ENCODE measurements at places on chromosomes 6 and 20. TPM values are rescaled to one million over a fixed set of nuclear protein-coding genes. Genes with fewer than 3 reads are reported as not detected.

DNA sequence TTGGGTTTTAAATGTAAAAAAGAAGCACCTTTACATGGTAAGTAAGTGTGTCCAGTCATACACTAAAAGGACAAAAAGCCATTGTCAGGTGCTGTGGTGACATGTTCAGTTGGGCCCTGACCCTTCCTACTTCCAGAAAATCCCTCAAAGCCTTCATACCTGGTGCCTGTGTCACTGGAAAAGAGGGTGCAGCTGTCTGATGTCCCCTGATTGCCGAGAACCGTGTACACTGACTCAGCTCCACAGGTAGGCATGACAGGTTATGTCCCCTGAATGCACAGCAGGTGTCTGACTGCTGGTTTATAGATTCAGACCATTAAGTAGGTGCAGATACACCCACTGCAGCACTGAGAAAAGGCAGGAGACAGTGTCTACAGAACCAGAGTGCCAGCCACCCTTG, 99.1 kb downstream of the FOXC1 start:
- no peaks in the 10 kb centered on the region for H3K36me3 ChIP-seq
- H3K4me1 ChIP-seq: peaks cover 6% of the 10 kb centered on the region

- no peaks in the 10 kb centered on the region for H3K36me3 ChIP-seq
- no peak for DNase-seq
- H3K4me1 ChIP-seq: peaks cover 12% of the 10 kb centered on the region
- no peak overlapping the region for H3K4me3 ChIP-seq
Measured at GRCh38 chr6:5333658-5334057, 72.3 kb downstream of the FARS2 start.

DNA sequence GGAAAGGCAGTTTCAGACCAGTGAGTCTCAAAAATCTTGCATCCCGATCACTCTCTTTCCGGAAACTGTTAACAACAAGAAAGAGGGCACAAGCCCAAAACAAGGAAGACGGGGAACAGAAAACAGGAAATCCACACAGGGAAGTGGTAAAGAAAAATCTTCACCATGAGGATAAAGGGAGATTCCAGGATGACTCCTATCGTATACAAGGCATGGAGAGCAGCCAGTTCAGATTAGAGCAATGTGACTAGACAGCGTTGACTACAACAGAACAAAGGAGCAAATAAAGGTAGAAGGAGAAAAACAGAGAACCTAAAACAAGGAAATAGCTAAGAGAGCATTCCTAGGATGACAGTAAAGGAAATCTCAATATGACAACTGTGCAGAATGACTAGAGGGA, 26.5 kb downstream of the VNN1 start:
- H3K4me1 ChIP-seq: no peaks in the 10 kb centered on the region
- DNase-seq: no peak
- no peaks in the 10 kb centered on the region for H3K36me3 ChIP-seq
- no peak overlapping the region for H3K27ac ChIP-seq

DNA sequence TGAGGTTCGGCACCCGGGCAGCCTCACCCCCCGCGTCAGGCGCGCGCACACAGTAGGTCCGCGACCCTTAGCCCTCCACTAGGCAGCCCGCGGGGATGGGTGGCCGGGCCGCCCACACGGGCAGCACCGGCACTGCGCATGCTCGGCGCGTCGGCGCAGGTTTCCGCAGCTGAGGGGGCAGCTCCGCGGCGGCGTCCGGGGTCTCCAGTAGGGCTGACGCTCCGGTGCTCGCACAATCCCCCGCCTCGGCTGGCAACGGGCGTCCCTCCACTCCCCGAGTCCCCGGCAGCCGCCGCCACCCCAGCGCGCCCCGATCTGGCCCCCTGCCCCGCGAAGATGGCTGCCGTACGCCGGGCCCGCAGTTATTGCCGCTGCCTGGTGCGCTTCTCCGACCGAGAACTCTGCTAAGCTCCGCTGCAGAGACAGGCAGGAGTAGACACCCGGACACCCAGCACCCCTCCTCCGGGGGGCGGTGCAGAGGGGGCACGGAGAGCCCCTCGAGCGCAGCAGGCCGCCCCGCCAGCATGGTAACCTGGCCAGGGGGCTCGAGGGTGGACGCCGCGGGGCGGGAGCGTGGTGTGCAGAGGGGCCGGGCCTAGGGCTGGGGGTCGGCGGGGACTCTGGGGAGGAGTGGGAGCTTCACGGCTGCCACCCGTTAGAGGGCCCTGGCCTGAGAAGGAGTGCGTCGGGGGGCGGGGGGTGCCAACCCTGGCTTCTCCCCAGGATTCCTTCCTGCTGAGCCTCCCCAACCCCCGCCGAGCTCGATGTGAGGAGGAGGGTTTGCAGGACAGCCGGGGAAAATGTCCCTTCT, at the start of gene FBXO9:
FBXO9 (plus strand) TSS at position 139 of the 811 bp plus-strand sequence; CDS start at position 525, 386 bp downstream.
- H3K36me3 ChIP-seq: no peaks in the 10 kb centered on the region
- H3K27ac ChIP-seq: peak within 1 kb of the TSS; percentile 95
- H3K4me3 ChIP-seq: peak within 1 kb of the TSS; percentile 90
- peaks cover 40% of the 10 kb centered on the region for H3K4me1 ChIP-seq

The TPD52L1 gene
- 85.0 TPM for total RNA-seq

DNA sequence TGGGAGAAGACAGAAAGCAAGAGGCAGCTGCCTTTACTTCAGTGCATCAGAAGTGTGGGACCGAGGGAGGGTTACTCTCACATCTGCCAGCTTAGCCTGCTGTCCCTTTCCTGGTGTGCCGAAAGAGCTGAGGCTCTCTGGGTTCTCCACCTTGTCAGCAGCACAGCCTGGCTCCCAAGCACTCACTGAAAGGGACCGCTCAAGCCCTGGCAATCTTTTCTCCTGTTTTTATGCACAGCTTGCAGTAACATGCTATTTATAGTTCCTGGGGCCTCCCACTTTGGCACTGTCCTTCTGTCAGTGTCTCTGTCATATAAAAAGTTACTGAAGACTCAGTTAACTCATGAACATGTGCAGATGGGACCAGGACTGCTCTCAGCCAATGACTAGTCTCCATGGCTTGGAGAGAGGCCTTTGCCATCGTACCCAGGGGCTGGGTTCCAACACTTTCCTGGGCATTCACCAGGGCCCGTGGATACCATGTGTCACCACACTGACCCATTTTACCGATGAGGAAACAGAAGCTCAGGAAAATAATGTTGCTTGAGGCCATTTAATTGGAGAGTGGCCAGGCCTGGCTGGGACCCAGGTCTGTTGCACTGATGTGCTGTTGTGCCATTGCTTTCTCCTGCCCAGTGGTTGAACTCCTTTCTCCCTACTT, 46.2 kb downstream of the PANK2 start:
- no peaks in the 10 kb centered on the region for H3K27me3 ChIP-seq
- H3K4me1 ChIP-seq: peaks cover 34% of the 10 kb centered on the region
- no peak for DNase-seq
- H3K4me3 ChIP-seq: no peak overlapping the region

GRCh38 chr6:125262016-125263013, 39.5 kb downstream of the HDDC2 start:
- H3K27ac ChIP-seq: no peak overlapping the region
- DNase-seq: no peak
- no peaks in the 10 kb centered on the region for H3K36me3 ChIP-seq

DNA sequence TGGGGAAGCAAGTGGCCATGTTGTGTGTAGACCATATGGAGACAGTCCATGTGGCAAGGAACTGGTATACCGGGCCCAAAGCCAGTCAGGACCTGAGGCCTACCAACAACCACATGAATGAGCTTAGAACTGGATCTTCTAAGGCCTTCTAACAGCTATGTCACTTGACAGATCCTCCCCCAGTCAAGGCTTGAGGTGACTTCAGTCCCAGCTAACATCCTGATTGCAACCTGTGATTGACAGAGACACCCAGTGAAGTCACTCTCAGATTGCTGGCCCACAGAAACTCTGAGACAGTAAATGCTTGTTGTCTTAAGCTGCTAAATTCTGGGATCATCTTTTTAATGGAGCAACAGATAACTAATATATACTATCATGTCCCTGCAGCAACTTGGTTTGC, 32.9 kb downstream of the AHI1 start:
- H3K27me3 ChIP-seq: no peaks in the 10 kb centered on the region
- H3K4me3 ChIP-seq: no peak overlapping the region
- H3K36me3 ChIP-seq: no peaks in the 10 kb centered on the region
- H3K27ac ChIP-seq: no peak overlapping the region

The C6orf52 gene
- not detected for total RNA-seq

The FKBP1C gene
- not detected for total RNA-seq

The MRAP2 gene
- total RNA-seq: 4.2 TPM

DNA sequence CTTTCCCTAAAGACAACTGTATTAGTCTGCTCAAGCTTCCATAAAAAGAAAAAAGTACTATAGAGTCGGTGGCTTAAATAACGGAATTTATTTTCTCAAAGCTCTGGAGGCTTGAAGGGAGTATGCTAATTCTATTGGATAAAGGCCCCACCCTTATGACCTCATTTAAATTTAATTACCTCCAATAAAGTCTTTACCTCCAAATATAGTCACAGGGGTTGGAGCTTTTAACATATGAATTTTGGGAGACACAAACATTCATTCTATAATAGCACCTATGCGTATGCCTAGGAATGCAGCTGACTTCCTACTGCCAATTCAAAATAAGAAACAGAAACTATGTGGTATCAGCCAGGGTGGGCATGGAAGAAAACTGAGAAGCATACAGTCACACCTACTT, 25.4 kb downstream of the KIAA0319 start:
- no peaks in the 10 kb centered on the region for H3K27me3 ChIP-seq
- H3K36me3 ChIP-seq: no peaks in the 10 kb centered on the region
- H3K4me1 ChIP-seq: no peaks in the 10 kb centered on the region
- no peak overlapping the region for H3K27ac ChIP-seq
- H3K4me3 ChIP-seq: no peak overlapping the region
- DNase-seq: no peak

DNA sequence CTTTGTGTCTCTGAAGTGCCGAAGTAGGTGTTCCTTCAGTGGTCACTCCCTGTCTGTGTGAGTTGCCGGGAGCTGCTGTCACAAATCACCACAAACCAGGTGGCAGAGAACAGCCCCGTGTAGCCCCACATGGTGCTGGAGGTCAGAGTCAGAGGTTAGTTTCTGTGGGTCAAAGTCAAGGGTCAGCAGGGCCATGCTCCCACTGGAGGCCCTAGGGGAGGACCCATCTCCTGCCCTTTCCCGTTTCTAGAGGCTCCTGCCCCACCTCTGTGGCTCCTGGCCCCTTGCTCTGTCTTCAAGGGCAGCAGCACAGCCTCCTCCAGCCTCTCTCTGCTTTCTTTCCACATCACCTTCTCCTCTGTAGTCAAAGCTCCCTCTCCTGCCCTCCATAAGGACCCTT, 264.3 kb downstream of the TAF4 start:
- H3K4me1 ChIP-seq: peaks cover 26% of the 10 kb centered on the region
- H3K36me3 ChIP-seq: no peaks in the 10 kb centered on the region
- no peak overlapping the region for H3K4me3 ChIP-seq
- H3K27me3 ChIP-seq: no peaks in the 10 kb centered on the region
- H3K27ac ChIP-seq: no peak overlapping the region
- no peak for DNase-seq

GRCh38 chr6:19538096-19538495, 299.1 kb upstream of the ID4 start:
- H3K27me3 ChIP-seq: no peaks in the 10 kb centered on the region
- no peak overlapping the region for H3K27ac ChIP-seq
- H3K4me3 ChIP-seq: no peak overlapping the region
- no peaks in the 10 kb centered on the region for H3K36me3 ChIP-seq
- H3K4me1 ChIP-seq: peaks cover 15% of the 10 kb centered on the region

- no peaks in the 10 kb centered on the region for H3K36me3 ChIP-seq
- no peak overlapping the region for H3K27ac ChIP-seq
- peaks cover 4% of the 10 kb centered on the region for H3K4me1 ChIP-seq
- DNase-seq: no peak
Measured at GRCh38 chr20:24917797-24918578, 31.1 kb upstream of the CST7 start.

The FAM83C gene
- 16.9 TPM for total RNA-seq

The ADGB gene
- total RNA-seq: not detected

GRCh38 chr20:60237981-60238380, 279.8 kb downstream of the CDH26 start:
- no peak for DNase-seq
- H3K27ac ChIP-seq: no peak overlapping the region
- H3K4me3 ChIP-seq: no peak overlapping the region
- H3K4me1 ChIP-seq: no peaks in the 10 kb centered on the region
- no peaks in the 10 kb centered on the region for H3K27me3 ChIP-seq

The TRIM31 gene
- not detected for total RNA-seq

DNA sequence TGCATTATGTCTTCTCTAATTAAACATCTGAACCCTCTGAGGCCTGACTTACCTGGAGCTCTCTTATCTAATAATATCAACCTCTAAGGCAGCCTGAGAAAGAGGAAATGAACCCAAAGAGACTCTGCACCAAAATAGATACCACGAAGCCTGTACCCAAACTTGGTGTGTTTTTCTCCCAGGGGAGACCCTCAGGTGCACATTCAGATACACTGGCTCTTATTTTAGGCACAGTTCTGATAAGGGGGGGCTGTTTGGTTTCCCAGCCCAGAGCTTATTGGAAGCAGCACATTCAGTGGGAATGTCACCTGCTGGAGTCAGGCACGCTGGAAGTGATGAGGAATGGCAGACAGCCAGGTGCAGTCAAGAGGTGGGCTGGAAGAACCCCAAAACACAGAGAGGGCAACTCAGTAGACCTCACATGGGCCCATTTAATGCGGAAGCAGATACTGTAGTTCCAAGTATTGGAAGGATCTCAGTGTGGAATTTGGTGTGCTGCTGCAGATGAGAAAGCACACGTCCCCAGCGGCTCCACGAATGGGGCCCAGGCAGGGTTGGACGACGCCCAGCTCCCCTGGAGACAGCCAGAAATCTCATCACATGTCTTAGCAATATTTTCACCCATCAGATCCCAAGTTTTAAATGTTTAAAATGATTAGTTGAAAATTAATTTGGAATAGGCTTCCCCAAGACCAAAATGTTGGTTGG, 9.7 kb upstream of the CCR6 start:
- no peaks in the 10 kb centered on the region for H3K27me3 ChIP-seq
- no peaks in the 10 kb centered on the region for H3K4me1 ChIP-seq
- no peak overlapping the region for H3K4me3 ChIP-seq
- H3K36me3 ChIP-seq: no peaks in the 10 kb centered on the region

- H3K4me1 ChIP-seq: no peaks in the 10 kb centered on the region
- H3K36me3 ChIP-seq: no peaks in the 10 kb centered on the region
- no peak for DNase-seq
Measured at GRCh38 chr6:9511157-9511556, 903.7 kb downstream of the TFAP2A start.

DNA sequence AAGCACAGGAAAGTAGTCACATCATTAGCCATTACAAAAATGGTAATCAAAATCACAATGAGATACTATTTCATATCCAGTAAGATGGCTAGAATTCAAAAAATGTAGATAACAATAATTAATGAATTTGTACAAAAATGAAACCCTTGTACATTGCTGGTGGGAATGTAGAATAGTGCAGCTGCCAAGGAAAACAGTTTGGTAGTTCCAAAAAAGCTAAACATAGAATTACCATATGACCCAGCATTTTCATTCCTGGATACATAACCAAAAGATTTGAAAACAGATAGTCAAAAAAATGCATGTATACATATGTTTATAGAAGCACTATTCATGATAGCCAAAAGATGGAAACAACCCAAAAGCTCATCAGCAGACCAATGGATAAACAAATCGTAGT, 251.1 kb upstream of the RAB32 start:
- no peaks in the 10 kb centered on the region for H3K36me3 ChIP-seq
- H3K27ac ChIP-seq: no peak overlapping the region
- no peak for DNase-seq
- H3K27me3 ChIP-seq: no peaks in the 10 kb centered on the region

The BFSP1 gene
- total RNA-seq: 0.49 TPM
